ENCODE measurements at places on chromosomes 13 and 19.

DNA sequence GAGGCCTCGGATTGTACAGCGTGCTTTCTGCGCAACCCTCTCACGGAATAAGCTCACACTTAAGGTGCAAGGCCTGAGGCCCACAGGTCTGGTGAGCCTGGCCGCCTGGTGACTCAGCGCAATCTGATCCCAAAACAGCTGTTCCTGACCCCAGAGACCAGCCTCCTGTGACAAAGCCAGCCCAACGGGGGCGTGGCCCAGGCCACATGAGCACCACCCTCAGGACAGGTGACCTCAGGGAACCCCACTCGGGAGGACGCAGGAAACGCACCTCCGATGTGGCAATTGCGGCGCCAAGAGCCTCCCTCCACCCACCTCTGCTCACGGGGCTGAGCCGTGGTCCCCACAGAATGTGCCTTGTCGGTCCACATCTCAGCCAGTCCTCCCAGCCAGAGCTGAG, 26.4 kb downstream of the GRTP1 start:
- DNase-seq: no peak

DNA sequence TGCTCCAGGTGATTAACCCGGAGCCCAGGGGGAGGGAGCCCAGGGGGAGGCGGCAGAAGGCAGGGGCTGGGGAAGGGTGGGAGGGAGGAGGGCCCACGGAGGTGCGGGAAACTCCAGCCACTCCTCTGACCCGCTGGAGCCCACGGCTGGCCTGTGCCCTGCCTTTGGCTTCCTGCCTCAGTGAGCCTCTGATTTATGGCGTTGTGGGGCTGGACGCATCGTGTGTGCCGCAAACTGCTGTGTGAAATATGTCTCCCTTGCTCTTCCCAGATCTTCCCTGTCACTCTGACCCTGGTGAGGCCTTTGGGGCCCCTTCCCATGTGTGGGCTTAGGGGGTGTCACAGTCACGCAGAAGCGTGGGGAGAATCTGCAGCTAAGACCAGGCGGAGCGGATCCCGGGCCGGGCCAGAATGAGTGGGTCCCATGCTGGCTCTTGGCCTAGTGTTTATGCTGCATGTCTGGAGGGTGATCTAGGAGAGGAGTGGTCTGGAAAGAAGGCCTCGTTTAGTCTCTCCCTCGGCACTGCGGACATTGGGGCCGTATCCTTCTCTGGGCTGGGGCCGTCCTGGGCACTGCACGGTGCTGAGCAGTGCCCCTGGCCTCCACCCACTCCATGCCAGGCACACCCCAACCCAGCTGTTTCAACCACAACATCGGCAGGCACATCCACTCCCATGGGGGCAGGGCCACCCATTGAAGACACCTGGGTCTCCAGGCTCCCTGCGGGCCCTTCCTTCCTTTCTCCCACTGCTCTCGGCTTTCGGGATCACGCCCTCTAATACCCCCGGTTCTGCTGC, 123.0 kb downstream of the KDM4B start:
- DNase-seq: no peak

- DNase-seq: no peak
Measured at GRCh38 chr13:49419276-49419675, 24.6 kb downstream of the CAB39L start.

- DNase-seq: no peak
Measured at GRCh38 chr19:28555317-28555716, 657.6 kb downstream of the UQCRFS1 start.
